ENCODE measurements at places on chromosomes 2 and 18.

GRCh38 chr2:33859176-33859575 is 260.1 kb upstream of the FAM98A start:
- DNase-seq = no peak

- no peak for DNase-seq
Measured at GRCh38 chr2:184683911-184684310, 85.6 kb downstream of the ZNF804A start.

DNA sequence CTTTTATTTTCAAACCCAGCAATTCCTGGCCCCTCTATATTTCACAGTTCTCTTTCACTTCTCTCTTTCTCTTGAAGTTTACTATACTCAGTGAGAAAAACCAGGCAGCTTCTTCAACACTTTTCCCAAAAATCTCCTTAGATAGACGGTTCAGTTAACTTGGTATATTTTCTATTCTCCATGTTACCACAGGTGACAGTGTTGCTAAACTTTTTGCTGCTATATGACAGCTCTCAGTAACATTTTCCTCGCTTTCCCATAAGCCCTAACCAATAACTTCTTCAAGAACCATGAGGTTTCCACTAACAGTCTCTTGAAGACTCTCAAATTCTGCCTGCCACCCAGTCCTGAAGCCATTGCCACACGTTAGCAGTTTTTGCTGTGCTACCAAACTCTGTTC is 45.8 kb downstream of the CYBRD1 start:
- no peak for DNase-seq

DNA sequence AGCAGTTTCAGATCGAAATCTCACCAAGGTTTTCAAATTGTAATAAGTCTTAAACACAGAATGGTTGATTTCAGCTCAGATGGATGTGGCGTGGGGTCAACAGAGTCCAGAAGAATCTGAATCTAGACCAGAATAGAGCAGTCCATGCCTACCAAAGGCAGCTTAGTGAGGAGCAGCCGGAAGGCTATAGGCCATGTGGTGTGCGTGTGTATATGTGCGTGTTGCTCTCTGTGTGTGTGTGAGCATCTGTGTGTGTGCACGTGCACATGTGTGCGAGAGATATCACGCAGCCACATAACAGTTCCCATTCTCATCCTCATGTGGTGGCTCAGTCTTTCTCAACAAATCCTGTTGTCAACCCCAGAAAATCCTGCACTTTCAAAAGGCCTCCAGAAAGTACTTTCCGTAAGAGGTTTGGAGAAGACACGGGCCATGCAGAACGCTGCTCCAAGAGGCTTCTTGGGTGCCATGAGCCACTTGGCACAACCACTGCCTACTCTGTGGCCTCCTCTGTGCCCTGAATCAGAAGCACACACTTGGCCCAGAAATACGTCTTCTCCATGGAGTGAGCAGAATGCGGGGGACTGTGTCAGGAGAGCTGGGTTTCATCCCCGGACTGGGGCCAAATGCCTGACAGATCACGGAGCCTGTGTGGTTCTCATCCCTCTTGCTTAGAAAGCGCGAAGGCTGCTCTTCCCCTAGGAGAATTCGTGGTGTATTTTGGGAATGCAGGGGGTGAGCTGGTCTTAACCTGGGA is 67.3 kb downstream of the ACKR3 start:
- DNase-seq = no peak

DNA sequence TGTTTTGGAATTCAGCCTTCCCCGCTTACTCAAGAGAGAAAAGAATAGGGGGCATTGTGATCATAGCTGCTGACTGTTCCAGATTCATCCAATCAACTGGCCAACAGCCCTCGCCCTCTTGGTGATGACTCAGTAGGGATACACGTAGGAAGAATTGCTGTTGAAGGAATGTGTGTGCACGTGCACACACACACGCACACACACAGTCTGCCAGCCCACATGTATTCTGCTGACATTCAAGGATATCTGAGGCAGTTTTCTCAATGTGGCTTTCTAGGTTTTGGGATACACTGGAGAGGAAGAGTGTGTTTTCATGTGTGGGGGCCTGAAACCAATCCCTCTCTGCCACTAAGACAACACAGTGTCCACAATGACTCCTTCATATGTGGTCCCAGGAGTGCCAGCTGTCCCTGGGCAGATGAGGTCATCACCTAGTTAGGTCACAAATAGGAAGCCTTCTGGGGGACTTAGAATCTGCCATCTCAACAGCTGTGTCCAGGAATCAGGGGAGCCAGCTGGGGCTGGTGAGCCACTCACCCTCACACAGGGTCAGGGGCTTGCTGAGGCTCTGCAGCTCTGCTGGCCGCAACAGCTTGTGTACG is 352.6 kb downstream of the SS18 start:
- DNase-seq = no peak

GRCh38 chr18:755506-755905 is 43.1 kb upstream of the ENOSF1 start:
- DNase-seq = no peak

- no peak for DNase-seq
Measured at GRCh38 chr18:10319026-10319425, 135.4 kb upstream of the APCDD1 start.

DNA sequence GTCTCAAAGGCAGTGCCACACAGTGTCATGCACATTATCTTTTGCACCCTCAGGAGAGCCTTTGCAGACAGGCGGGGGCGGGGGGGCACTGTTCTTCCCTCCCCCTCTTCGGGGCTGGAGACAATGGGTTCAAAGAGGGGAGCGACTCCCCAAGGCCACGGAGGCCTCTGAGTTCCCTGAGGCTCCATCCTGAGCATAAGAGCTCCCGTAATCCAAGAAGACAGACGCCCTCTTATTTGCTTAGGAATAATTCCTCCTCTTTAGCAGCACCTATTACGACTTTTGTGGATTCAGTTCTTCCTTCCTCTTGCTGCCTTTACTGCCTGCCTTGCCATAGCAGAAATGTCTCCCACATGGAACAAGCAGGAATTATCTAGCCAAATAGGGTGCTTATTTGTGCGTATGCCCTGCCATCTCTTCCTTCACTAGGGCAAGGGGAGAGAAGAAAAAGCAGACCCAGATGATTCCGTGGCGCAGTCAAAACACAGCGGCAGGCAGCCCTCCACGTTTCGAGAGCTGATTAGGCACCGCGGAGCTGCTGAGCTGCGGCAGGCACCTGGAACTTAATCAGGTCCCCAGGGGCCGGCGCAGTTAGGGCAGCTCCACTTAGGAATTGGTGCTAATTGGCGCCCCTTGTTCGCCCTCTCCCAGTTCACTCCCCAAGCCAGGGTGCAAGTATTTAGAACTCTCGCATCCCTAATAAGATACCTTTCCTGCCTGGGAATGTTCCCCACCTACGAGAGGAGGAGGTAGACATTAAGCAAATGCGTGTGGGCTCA is 233.4 kb upstream of the MYT1L start:
- DNase-seq = no peak

DNA sequence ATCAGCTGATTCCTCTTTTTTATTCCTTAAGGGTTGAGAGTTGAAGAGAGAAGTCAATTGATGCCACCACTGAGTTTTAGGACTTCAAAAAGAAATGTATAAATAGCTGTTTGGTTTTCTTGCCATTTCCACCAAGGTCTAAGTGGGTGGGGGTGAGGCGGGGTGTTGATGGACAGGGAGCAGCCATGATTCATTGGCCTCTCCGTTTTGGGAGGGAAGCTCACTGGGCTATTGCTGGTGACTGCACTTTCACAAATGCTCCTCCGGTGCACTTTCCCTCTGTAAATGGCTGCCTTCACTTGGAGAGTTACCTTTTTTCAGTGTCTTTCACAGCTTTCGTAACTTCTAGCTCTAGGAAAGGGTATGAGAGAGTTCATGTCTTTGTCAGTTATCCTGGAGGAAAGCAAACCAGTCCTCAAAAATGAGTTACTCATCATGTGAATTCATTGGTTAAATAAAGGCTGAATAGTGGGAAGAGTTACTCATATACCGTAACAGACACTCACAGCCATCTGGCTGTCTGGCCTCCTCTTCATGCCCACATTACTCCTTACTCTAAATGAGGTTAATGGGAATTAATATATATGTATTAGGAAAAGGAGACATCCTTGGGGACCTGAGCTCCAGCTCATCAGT is 17.4 kb upstream of the CTAGE1 start:
- no peak for DNase-seq

GRCh38 chr2:223884399-223884798 is 47.0 kb upstream of the AP1S3 start:
- no peak for DNase-seq

Data from T-cell (primary cell).